ENCODE measurements at places on chromosomes 3 and 15. TPM values are rescaled to one million over a fixed set of nuclear protein-coding genes. Genes with fewer than 3 reads are reported as not detected.

The C2CD4B gene
- 0.97 TPM for polyA plus RNA-seq

DNA sequence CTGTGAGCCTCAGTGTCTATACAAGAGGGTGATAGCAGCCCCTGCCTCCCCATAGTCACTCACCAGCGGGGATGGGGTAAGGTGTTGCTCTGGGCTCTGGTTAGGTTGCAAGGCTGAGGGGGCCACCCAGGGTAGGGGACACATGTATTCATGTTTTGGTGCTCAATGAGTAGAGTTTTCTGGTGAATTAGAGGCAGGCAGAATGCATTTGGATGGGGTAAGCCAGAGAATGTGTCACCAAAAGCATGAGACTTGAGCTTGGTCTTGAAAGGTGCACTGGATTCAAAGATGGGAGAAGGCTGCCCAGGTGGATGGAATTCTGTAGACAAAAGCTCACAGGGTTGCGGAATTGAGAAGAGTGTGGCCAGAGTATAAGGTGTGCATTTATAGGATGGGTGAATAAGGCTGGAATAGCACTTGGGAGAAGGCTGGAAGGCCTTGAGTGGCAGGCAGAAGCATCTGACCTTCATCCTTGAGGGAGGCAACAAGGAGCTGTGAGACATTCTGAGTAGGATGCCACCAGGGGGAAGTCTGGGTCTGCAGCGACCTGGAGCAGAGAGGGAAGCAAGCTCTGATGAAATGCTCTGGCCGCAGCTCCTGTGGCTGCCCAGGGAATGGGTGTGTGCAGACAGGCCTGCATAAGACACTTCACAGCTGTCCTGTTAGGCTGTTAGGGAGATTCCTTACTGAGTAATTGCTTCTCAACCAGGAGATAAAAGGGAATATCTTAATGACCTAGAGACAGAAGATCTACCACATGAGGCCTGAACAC lies 149.6 kb downstream of the CHDH start:
- no peak for DNase-seq
- no peak overlapping the region for H3K27ac ChIP-seq
- H3K4me3 ChIP-seq, result no peak overlapping the region
- H3K36me3 ChIP-seq, result no peaks in the 10 kb centered on the region

DNA sequence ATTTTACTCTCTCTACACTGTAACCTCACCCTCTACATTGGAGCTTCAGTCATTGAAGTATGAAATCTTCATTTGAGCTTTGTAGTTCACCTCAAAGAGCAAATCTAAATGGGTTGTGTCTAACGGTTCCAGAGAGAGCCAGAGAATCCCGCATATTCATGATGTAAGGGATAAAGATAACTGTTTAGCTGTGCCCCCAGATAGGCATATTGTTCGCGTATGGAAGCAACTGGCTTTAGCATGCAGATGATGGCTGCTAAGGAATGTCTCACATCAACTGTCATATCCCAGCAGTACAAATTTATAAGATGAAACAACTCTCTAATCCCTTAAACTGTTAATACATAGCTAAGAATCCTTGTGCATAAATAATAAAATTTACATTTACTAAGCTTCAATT lies 412.7 kb upstream of the ROBO2 start:
- no peaks in the 10 kb centered on the region for H3K36me3 ChIP-seq
- H3K27me3 ChIP-seq, result no peaks in the 10 kb centered on the region
- no peak overlapping the region for H3K27ac ChIP-seq
- no peak for DNase-seq
- no peak overlapping the region for H3K4me3 ChIP-seq

- no peak overlapping the region for H3K4me3 ChIP-seq
- H3K27ac ChIP-seq, result no peak overlapping the region
- H3K4me1 ChIP-seq, result no peaks in the 10 kb centered on the region
- no peak for DNase-seq
- no peaks in the 10 kb centered on the region for H3K36me3 ChIP-seq
Observed at GRCh38 chr15:42344763-42345162, 14.5 kb upstream of the CAPN3 start.

DNA sequence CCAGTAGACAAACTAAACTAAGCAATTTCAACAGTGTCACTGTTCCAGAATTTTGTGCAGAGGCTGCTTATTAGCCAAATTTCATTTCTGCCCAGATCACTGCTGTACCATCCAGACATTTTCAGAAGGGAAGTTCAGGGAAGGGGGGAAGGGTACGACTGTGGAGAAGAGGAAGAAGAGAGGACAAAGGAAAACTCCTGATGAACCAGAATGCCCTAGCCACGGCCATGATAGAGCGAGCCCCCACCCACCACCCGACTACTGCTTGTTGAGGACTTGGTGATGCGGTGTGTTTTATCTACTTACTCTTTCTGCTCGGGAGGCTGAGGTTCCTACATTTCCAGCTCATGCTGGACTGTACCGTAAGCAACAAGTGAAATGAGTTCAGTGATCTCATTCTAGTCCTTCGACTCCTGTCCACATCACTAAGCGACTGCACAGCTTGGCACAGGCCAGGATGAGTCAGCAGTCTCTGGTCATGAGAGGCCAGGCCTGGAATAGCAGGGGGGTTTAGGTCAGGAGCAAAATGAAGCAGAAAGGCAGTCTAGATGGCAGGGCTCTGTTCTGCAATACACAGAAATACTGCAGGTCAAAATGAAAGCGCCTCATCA lies 330.8 kb downstream of the TIGIT start:
- peak overlapping the region; percentile 30 for H3K4me3 ChIP-seq
- H3K27me3 ChIP-seq, result no peaks in the 10 kb centered on the region
- peaks cover 64% of the 10 kb centered on the region for H3K4me1 ChIP-seq
- DNase-seq, result peak; percentile 99

- no peaks in the 10 kb centered on the region for H3K4me1 ChIP-seq
- H3K4me3 ChIP-seq, result no peak overlapping the region
Observed at GRCh38 chr3:100503448-100503847, 11.0 kb downstream of the TMEM45A start.

DNA sequence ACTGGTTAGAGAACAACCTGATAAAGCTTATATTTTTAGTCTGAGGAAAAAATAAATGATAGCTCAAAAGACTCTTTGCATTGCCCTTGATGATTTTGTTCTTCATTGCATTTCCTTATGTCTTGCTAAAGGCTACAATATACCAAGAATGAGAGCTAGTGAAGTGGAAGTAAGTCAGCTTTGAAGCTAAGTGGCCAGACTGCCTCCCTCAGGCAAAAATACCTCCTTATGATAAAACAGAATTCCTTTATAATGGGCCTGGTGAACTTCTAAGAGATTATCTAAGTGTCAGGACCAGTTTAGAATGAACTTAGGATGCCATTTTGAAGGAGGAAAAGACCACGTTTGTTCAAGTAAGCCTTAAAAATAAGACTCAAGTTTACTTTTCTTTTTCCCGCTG lies 678.4 kb downstream of the ROBO2 start:
- H3K36me3 ChIP-seq, result no peaks in the 10 kb centered on the region
- no peak overlapping the region for H3K4me3 ChIP-seq
- no peaks in the 10 kb centered on the region for H3K4me1 ChIP-seq
- no peak overlapping the region for H3K27ac ChIP-seq
- no peaks in the 10 kb centered on the region for H3K27me3 ChIP-seq

DNA sequence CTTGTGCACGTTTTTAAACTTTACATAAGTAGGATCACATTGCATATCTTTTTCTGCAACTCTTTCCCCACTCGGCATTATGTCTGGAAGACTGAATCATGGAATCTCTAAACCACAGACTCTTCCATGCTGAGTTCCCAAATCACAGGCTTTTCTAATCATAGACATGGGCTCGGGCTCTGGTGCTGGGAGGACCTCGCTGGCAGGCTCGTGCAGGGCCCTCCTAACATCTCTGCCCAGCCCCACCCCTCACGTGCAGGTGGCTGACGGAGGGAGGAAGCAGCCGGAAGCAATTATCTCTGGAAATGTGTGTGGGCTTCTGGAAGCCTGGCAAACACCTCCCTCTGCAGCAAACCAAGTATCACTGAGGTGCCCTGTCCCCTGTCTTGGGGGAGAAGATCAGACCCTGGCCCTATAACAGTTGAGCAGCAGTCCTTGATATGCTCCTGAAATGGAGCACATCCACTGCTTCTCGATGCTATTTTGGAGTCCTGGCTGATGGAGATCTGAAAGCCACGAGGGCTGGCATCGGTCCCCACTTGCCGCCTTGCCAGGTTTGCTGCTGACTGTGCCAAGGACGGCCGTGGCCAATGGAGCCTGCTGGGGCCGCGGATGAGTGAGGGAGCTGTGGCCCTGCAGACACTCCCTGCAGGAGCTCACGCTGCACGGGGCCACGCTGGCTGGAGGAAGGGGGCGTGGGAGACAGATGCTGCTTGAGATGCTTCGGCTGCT lies 4.4 kb upstream of the IQSEC1 start:
- no peak overlapping the region for H3K27ac ChIP-seq
- no peak overlapping the region for H3K4me3 ChIP-seq
- H3K36me3 ChIP-seq, result no peaks in the 10 kb centered on the region
- H3K4me1 ChIP-seq, result peaks cover 28% of the 10 kb centered on the region
- H3K27me3 ChIP-seq, result peaks cover 21% of the 10 kb centered on the region
- DNase-seq, result peak; percentile 86

- no peak for DNase-seq
- no peaks in the 10 kb centered on the region for H3K27me3 ChIP-seq
- no peak overlapping the region for H3K4me3 ChIP-seq
- H3K27ac ChIP-seq, result no peak overlapping the region
- no peaks in the 10 kb centered on the region for H3K36me3 ChIP-seq
Observed at GRCh38 chr3:159765860-159766294, 222.8 kb upstream of the IL12A start.
